Thoracic aorta endothelial cell (primary cell): ENCODE measurements at places on chromosomes 4 and X. TPM values are rescaled to one million over a fixed set of nuclear protein-coding genes. Genes with fewer than 3 reads are reported as not detected.

Gene PDCL2
- not detected in 2 replicates for total RNA-seq

Gene SOD3
- not detected in 2 replicates for total RNA-seq

Gene DCAF8L2
- total RNA-seq: 0.07 and 0.27 TPM in 2 replicates

Gene GPR173
- 2.8 and 3.2 TPM in 2 replicates for total RNA-seq

Gene APLN
- total RNA-seq: 132 and 170 TPM in 2 replicates

Gene ETDA
- total RNA-seq: not detected in 2 replicates
